ENCODE measurements at places on chromosomes 1 and 21. TPM values are rescaled to one million over a fixed set of nuclear protein-coding genes. Genes with fewer than 3 reads are reported as not detected.

Gene CCT3
- 218 TPM for total RNA-seq

Gene ADCY10
- total RNA-seq = 0.31 TPM

DNA sequence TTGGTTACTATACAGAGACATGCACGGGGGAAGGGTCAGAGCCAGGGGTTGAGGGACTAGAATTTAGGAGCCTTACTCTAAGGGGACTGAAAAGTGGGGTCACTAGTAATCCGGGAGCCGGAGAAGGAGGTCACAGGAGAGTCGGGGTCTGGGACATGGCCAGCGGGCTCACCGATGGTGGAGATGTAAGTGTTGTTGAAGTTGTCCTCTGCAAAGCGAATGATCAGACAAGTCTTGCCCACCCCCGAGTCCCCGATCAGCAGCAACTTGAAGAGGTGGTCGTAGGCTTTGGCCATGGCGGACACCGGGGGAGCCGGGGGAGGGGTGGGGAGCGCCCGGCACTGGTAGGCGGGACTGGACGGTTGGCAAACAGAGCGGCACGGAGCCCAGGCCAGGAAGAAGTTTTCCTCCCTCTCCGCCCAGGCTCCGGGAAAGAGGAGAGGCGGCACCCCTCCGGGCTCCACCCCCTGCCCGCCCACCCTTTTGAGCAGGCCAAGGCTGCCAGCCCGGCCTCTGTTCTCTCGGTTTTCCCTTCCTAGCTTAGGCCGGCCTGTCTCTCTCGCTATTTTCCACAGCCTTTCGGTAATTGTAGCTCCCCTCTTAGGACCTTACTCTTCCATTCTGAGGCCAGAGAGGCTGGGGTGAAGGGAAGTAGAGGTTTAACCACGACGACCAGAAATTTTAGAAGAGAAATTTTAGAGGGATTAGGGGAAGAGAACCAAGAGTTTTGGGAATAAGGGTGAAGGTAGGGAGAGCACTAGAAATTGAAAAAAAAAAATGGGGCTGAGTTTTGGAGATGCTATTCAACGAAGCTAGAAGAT lies at the start of gene RAB13:
RAB13 (minus strand) TSS at position 399 of the 821 bp plus-strand sequence; CDS start at position 296, 103 bp downstream.
- peaks cover 15% of the 10 kb centered on the region for H3K27me3 ChIP-seq
- H3K27ac ChIP-seq = peak within 1 kb of the TSS; percentile 93
- peak; percentile 81 for DNase-seq

DNA sequence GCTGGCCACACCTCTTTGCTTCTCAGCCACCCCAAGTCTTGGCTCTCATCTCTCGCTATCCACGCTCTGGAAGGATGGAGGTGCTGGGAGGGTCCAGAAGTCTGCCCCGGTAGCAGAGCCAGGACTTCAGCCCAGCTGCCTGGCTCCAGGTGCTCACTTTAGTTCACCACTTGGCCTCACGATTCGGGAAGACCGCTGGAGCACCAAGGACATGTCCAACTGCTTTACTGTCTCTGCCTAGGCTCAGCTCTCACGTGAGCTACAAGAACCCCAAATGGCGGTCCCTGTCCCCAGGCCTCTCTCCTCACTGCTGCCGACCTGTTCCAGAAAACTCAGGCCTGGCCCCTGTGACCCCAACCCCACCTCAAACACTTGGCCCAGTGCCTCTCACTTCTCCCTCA lies 3.4 kb downstream of the TRIM11 start:
- peaks cover 26% of the 10 kb centered on the region for H3K4me1 ChIP-seq
- peak overlapping the region; percentile 51 for H3K4me3 ChIP-seq
- peaks cover 21% of the 10 kb centered on the region for H3K36me3 ChIP-seq

Gene CSMD2
- 2.1 TPM for total RNA-seq

DNA sequence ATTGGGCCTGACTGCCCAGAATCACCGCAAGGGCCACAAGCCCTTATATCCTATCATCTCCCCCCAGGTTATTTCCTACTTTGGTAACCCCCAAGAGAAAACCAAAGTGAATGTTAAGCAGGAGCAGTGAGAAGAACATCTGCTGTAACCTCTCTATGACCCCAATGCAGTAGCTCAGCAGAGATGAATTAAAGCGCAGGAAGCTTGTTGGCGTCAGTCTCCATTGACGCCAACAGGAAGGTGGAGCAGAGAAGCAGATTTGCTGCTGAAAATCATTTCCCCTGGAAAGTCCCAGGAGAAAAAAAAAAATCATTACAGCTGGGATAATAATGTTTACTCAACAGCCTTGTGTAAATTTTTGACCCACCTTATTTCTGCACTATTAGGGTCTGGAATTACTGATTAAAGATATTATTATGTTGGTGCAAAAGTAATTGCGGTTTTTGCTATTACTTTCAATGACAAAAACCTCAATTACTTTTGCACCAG lies 33.2 kb upstream of the FAM163A start:
- no peaks in the 10 kb centered on the region for H3K4me1 ChIP-seq
- no peak overlapping the region for H3K4me3 ChIP-seq
- no peak for DNase-seq

DNA sequence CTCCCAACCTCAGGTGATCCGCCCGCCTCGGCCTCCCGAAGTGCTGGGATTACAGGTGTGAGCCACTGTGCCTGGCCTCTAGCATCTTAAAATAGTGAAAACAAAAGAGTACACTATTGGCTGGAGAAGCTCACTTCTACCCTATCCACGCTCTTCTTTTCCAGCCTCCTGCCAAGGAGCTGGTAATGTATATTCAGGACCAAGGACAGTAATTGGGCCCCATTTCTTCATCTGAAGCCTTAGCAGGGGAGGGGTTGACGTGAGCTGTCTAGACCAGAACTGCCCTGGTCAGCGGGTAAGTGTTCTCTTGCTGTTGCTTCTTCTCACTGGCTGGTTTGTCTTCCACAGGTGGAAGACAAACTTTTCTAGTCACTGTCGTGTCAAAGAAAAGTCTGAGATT lies 70.2 kb downstream of the DNM3 start:
- no peak overlapping the region for H3K27ac ChIP-seq
- H3K36me3 ChIP-seq = no peaks in the 10 kb centered on the region
- no peak for DNase-seq
- H3K4me3 ChIP-seq = no peak overlapping the region

- peaks cover 12% of the 10 kb centered on the region for H3K4me1 ChIP-seq
- peaks cover 14% of the 10 kb centered on the region for H3K27me3 ChIP-seq
- H3K4me3 ChIP-seq = no peak overlapping the region
- peak overlapping the region; percentile 72 for H3K27ac ChIP-seq
- DNase-seq = no peak
Measured at GRCh38 chr1:23396380-23396779, 26.7 kb upstream of the ZNF436 start.

- peaks cover 4% of the 10 kb centered on the region for H3K4me1 ChIP-seq
- no peaks in the 10 kb centered on the region for H3K36me3 ChIP-seq
- H3K27ac ChIP-seq = no peak overlapping the region
- H3K27me3 ChIP-seq = peaks cover 13% of the 10 kb centered on the region
- DNase-seq = no peak
Measured at GRCh38 chr1:55044617-55045397, 5.5 kb downstream of the PCSK9 start.

DNA sequence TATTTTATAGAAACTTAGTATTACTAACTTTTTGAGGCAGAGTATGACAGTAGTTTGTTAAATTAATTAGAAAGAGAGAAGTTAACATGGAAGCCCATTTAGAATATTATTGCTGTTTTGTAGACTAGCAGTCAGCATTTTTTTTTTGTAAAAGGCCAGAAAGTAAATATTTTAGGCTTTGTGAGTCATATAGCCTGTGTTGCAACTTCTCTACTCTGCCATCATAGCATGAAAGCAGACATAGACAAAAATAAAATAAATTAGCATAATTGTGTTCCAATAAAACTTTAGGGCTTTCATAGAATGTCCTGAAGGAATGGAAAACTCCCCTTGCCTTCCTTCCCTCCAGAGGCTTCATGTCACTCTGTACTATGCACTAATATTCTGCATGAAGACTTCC lies 12.3 kb upstream of the RGS4 start:
- DNase-seq = no peak
- H3K4me3 ChIP-seq = no peak overlapping the region
- no peaks in the 10 kb centered on the region for H3K27me3 ChIP-seq
- no peak overlapping the region for H3K27ac ChIP-seq
- peaks cover 8% of the 10 kb centered on the region for H3K4me1 ChIP-seq
- no peaks in the 10 kb centered on the region for H3K36me3 ChIP-seq

Gene S100B
- 0.54 TPM for total RNA-seq

DNA sequence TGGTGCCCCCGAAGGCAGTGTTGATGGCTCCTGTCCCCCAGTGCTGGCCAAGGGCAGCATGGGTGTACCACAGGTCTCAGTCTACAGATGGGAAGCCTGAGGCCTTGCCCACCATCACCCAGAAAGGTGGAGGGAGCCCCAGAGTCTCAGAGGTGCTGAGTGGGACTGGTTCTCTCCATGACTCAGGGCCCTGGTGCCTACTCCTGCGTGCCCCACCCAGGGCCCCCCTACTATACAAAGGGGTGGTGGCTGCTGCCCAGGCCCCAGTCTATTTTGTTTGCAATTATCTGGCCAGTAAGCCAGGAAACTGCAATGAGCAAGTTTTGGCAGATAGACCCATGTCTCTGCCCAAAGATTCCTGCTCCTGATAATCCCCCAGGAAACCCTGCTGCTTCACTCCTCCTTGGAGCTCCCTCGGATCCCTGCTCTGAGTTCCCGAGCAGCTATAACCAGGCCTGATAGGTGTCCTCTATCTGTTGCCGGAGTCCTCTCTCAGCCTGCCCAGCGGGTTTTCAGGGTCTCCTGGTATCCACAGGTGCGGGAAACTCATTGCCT lies 41.7 kb downstream of the EDN2 start:
- H3K4me3 ChIP-seq = no peak overlapping the region
- H3K4me1 ChIP-seq = peaks cover 4% of the 10 kb centered on the region
- H3K27me3 ChIP-seq = peaks cover 3% of the 10 kb centered on the region

DNA sequence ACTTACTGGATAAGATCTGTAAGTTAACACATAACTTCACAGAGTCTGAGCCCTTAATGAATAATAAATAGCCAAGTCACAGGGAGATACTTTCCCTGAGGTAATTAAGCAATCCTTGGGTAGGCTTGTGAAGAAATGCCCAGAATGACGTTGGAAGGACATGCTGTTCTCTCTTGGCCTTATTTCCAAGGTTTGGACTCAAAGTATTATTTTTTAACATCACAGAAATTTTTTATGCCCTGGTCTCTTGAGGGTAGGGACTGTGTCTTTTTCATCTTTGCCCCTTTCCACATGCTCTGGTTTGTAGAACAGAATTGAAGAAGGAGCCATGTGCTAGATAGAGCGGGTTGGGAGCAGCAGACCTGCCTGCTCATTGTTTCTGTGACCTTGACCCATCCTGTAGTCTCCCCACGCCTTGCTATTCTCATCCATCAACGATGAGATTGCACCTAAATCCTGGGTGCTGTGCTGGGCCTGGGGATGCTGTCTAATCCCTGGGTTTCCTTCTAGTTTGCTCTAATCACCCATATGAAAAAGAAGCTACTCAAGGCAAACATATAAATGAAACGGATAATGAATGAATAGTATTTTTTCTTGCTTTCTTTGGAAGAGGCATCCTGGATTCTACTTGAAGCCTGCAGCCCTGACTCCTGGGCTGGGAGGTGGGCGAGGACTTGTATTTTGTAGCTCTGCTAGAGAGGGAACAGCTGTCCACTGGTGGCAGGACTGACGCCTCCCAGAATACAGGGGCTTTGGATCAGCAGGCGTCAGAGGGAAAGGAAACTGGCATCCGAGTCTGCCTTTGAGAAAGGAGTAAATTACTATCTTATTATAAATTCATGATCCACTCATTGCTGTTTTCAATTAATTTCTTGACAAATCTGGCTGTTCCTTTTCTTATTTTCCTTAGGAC lies 17.5 kb upstream of the LAMTOR5 start:
- peaks cover 20% of the 10 kb centered on the region for H3K4me1 ChIP-seq
- peaks cover 3% of the 10 kb centered on the region for H3K36me3 ChIP-seq
- DNase-seq = no peak
- H3K27ac ChIP-seq = no peak overlapping the region
- H3K27me3 ChIP-seq = no peaks in the 10 kb centered on the region

Gene RNU1-2
- 3,428 TPM for total RNA-seq

- peaks cover 3% of the 10 kb centered on the region for H3K27me3 ChIP-seq
- no peak for DNase-seq
- peaks cover 17% of the 10 kb centered on the region for H3K4me1 ChIP-seq
- no peak overlapping the region for H3K4me3 ChIP-seq
- no peak overlapping the region for H3K27ac ChIP-seq
Measured at GRCh38 chr1:44076066-44076465, 42.6 kb upstream of the KLF17 start.

Gene AIM2
- 29.2 TPM for total RNA-seq

GRCh38 chr1:48859456-48859855 lies 82.8 kb upstream of the BEND5 start:
- H3K4me3 ChIP-seq = no peak overlapping the region
- no peaks in the 10 kb centered on the region for H3K36me3 ChIP-seq
- no peak for DNase-seq
- no peaks in the 10 kb centered on the region for H3K27me3 ChIP-seq
- H3K4me1 ChIP-seq = no peaks in the 10 kb centered on the region

GRCh38 chr21:21921410-21922232 lies 923.4 kb downstream of the NCAM2 start:
- no peaks in the 10 kb centered on the region for H3K36me3 ChIP-seq
- no peaks in the 10 kb centered on the region for H3K4me1 ChIP-seq
- no peak for DNase-seq
- H3K27me3 ChIP-seq = peaks cover 2% of the 10 kb centered on the region

Gene S100A7
- not detected for total RNA-seq

DNA sequence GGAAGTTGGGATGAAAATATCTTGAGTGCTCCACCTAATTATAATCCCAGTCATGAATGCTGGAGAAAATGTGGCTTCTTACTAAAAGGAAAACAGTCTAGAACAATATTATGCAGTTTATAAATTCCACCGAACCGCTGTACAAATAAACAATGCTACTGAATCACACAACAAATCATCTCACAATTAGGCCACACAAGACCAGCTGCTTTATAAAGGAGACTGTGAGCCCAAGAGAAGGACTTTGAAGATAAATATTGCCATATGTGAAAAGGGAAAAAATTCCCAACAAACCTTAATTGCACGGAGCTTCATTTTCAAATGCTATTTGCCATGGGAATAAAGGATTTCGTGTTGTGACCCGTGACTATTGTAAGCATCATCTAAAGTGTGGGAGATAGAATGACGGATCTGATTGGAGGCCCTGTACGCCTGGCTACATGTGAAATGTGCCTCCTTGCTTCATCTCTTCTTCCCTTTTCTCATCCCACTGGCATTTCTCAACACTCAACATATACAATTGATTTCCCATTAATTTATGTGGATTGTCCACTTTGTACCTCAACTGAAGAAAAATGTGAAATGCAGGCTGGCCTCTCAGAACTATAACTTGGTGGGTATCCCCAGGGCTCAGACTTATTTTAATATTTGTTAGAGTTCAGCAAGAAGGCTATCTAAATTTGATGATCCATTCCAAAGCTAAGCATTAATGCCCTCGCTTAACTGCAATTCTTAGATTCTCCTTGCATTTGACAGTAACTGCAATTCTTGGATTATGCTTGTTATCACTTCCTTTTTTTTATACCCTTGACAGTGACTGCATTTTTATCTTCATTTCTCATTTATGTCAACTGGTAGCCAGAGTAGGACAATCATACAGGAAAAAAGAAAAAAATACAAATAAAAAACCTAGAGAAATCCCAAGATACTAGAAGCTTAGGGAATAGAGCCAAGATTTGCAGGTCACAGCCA lies 122.3 kb downstream of the TGFB2 start:
- H3K4me1 ChIP-seq = no peaks in the 10 kb centered on the region
- DNase-seq = no peak
- H3K4me3 ChIP-seq = no peak overlapping the region
- H3K36me3 ChIP-seq = no peaks in the 10 kb centered on the region

GRCh38 chr21:38984982-38985567 lies 179.3 kb downstream of the ETS2 start:
- H3K4me1 ChIP-seq = peaks cover 34% of the 10 kb centered on the region
- H3K4me3 ChIP-seq = no peak overlapping the region
- peaks cover 5% of the 10 kb centered on the region for H3K36me3 ChIP-seq
